ENCODE measurements at places on chromosomes 3 and 15. TPM values are rescaled to one million over a fixed set of nuclear protein-coding genes. Genes with fewer than 3 reads are reported as not detected.
A peak's percentile ranks its signal among the peaks of the same experiment; 100 is the strongest.

- no peak for DNase-seq
These were observed 74.1 kb downstream of the TRAK1 start for GRCh38 chr3:42165211-42165610.

DNA sequence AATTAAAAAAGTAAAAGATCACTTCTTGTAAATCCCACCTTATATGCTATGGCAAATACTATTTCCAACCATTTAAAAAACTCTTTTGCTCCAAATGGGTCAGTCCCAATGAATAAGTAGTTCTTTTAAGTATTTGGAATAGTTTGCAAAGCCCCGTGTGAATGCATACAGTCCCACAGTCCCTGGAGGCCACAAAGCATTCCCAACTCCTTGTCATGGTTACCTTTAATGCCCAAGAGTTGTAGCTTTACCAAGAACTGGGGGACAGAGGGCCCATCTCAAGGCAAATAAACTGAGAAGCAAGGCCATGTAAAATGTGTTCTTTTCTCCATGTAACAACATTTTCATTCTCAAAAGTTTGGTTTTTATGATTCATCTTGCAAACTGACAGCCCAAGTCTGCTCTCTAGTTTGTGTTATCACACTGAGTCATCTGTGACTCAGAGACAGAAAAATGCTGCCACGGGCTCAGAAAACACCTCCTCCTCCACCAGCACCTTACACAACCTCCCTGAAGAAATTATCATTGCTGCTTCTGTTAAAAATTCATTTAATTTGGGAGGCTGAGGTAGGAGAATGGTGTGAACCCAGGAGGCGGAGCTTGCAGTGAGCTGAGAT is 336.2 kb downstream of the ERC2 start:
- DNase-seq: no peak

GRCh38 chr3:133938770-133939462 is 43.2 kb upstream of the RAB6B start:
- no peak for DNase-seq

GRCh38 chr15:39079296-39079847 is 501.5 kb upstream of the THBS1 start:
- no peak for DNase-seq

Gene ARGFX
- total RNA-seq: not detected

Gene RTP3
- not detected for total RNA-seq

Gene TTLL13
- not detected for total RNA-seq

GRCh38 chr3:60555686-60556354 is 695.4 kb downstream of the FHIT start:
- DNase-seq: no peak

- peak; percentile 35 for DNase-seq
These were observed 50.8 kb downstream of the RAB11A start for GRCh38 chr15:65920121-65920520.

DNA sequence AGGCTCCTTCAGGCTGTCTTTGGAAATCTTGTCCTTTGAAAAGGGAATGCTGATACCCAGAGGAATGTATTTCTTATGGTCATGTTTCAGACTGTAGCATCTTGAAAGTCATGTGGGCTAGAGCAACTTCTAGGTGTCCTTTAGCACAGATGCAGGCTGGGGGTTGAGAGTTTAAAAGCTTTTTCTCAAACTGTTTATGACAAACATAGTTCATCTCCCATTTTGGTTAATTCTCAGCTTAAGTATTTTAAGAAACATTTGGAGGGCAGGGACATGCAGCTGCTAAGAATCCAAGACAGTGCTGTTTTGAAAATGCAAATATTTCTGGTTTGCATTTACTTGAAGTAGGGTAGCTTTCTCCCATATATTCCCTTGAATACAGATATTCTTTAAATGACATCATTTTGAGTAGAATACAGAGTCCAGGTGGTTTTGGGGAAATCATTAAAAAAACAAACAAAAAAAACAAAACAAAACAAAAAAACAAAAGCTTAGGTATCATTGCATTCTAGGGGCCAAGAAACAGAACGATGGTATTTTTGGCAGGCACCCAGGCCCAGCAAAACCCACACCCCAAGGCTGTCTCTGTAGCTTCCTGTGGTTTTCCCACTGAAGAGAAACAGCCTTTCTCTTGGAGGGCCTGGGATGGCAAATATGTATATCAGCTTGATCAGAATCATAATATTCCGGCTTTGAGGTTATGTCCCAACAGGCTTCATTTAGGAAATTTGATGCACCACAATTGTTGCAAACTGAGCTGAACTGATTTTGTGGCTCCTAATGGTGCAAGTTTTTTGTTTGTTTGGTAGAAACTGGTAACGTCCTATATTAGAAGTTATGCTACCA is 120.0 kb downstream of the ATG7 start:
- DNase-seq: no peak

Gene SPPL2A
- total RNA-seq: 130 TPM

Gene EXD1
- total RNA-seq: not detected

- DNase-seq: no peak
These were observed 250.4 kb upstream of the SLITRK3 start for GRCh38 chr3:165446555-165446954.

- no peak for DNase-seq
These were observed 4.5 kb downstream of the RNF168 start for GRCh38 chr3:196499061-196499460.

DNA sequence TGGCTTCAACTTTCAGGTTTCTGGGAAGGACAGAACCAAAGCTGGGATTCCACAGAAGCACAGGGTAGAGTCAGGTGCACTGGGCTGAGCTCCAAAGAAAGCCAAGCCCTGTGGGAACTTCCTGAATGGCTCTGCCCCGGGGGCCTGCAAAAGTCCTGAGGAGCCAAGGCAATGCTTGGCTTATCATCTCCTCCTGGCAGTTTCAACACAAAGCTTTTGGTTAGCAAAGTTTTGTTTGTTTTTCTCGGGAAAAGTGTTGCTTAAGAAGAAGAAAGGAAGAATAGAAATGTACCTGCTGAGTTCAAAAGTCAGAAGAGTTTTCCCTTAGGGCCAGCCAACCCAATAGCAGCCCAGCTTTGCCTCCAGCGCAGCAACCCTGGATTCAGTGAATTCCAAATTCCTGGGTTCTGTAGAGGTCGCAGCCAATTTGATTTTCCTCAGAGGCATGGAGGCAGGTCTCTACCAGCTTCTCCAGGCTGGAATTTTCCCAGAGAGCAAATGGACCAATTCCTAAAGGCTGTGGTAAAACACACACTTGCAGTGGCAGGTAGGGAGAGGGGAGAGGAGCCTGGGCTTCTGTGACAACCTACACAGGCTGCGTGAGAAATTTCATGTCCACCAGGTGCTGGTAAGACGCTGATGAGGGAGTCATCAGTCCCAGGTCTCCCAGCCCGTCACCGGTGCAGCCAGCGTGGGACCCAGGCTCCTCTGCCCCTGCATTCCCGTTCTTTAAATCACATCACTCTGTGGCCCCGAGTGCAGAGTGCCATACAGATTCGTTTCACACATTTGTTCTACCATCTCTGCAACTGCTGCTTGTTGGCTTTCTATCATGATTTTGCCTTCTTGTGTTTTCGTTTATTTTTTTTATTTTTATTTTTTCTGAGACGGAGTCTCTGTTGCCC is 54.3 kb upstream of the SNRPA1 start:
- no peak for DNase-seq

Gene IVD
- total RNA-seq: 63.0 TPM

DNA sequence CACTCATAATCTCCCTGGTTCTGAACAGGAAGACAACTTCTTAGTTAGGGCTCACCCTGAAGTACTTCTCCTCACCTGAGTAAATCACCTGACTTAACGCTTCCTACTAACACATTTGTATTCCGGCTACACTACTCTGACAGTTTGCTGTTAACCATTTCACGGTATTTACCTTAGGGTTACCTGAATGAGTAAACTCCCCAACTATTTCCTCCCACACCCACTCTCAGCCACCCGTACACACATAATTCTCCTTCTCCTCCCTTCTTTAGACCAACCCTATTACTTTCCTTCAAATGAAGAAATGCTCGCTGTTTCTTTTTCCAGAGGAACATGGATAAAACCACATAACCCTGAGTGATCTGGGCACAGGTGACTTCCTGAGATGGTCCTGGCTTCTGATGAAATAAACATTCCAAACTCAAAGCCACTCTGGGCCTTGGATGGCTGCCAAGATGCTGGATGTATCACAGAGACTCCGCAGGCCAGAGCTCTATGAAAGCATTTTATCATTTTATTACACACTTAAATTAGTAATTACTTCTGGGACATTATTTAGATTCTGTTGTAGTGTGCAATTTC is 183.6 kb upstream of the ATP11B start:
- DNase-seq: no peak

Gene CPNE9
- total RNA-seq: not detected

Gene ADGRG7
- total RNA-seq: 0.51 TPM

DNA sequence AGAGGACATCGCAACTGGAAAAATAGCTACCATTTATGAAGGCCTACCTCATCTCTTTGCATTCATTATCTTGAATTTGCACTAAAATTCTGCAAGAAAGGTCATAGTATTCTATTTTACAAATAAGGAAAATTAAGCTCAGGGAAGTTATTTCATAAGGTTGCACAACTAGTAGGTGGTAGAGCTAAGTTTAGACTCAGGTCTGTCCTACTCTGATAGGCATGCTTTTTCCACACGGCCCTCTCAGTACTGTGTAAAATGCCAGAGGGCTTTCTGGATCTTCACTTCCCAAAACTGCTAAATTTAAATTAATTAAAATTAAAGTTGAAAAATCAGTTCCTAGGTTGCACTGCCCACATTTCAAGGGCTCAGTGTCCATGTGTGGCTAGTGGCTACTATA is 18.3 kb downstream of the MAP2K1 start:
- DNase-seq: no peak

Gene KBTBD13
- total RNA-seq: 1.5 TPM

DNA sequence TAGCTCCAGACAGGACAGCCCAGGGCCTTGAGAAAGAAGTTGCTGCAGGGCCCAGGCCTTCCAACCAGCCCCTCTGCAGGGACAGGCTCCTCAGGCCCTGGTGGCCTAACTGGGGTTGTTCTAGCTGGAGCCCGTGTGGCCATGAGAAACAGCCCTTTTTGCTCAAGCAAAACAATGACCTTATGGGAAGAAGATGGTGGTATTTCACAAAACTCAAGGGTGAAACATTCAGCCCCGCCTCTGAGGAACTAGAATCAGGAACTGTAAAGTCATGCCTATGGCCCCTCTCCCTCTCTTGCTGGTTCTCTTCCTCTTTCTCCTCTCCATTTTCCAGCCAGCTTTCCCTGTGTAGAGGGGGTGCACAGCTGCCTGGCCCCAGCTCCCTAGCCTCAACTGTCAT is 273.3 kb downstream of the RPLP1 start:
- DNase-seq: no peak

DNA sequence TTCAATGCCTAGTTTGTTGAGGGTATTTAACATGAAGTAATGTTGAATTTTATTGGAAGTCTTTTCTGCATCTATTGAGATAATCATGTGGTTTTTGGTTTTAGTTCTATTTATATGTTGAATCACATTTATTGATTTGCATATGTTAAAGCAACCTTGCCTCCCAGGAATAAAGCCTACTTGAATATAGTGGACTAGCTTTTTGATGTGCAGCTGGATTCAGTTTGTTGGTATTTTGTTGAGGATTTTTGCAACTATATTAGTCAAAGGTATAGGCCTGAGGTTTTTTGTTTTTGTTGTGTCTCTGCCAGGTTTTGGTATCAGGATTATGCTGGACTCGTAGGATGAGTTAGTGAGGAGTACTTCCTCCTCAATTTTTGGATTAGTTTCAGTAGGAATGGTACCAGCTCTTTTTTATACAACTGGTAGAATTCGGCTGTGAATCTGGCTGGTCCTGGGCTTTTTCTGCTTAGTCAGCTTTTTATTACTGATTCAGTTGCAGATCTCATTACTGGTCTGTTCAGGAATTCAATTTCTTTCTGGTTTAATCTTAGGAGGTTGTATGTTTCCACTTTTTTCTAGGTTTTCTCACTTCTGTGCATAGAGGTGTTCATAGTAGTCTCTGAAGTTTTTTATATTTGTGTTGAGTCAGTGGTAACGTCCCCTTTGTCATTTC is 209.8 kb upstream of the RBMS3 start:
- DNase-seq: no peak

GRCh38 chr15:25504307-25504706 is 65.5 kb upstream of the UBE3A start:
- DNase-seq: no peak

- no peak for DNase-seq
These were observed 18.7 kb downstream of the TNFAIP8L3 start for GRCh38 chr15:51075826-51076523.

GRCh38 chr3:170593634-170594033 is 7.8 kb upstream of the SLC7A14 start:
- no peak for DNase-seq

Gene SLC7A14
- not detected for total RNA-seq

Gene EBLN2
- 7.8 TPM for total RNA-seq

Gene OXSR1
- total RNA-seq: 38.9 TPM

GRCh38 chr3:42552830-42553229 is 28.9 kb downstream of the SEC22C start:
- DNase-seq: no peak

- no peak for DNase-seq
These were observed 363.5 kb downstream of the FOXP1 start for GRCh38 chr3:71219744-71220638.

DNA sequence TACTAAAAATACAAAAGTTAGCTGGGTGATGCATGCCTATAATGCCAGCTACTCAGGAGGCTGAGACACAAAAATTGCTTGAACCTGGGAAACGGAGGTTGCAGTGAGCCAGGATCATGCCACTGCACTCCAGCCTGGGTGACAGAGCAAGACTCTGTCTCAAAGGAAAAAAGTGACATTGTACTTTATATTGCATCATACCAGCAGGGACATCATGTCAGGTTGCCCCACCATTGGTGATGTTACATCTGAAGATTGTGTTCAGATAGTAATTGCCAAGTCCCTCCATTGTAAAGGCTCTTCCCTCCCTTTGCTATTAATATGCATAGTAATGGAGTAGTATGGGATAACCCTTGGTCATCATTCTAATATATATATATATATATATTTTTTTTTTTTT is 44.8 kb downstream of the FOXL2 start:
- DNase-seq: no peak

GRCh38 chr3:2735392-2735894 is 374.7 kb downstream of the IL5RA start:
- DNase-seq: no peak

DNA sequence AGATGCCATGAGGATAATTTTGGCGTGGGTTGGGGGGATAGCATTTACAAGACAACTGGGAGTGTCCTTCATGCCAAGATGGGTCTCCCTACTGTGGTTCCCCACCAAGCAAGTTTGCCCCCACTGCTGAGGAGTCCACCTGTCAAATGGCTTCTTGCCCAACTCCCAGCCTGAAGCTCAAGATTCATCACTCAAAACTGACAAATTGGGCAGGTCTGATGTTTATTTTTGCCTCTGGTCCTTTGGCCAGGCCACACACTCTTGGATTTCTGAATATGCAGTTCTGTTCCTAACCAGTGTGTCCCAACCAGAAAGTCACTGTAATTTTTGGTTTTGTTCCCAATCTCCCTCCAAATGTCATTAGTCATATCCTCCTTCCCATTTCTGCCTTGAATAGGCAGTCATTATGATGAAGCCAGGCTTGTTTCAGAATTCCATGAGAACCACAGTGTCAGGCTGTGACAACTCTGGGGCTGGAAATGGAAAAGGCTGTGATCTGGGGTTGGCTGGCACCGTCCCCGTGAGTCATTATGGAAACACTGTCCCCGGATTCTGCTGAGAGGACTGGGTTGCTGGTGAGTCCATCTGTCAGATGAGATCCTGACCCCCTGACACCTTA is 29.3 kb upstream of the MEF2A start:
- peak; percentile 91 for DNase-seq

Gene SLC38A3
- total RNA-seq: 1.4 TPM

Gene MYO5A
- total RNA-seq: 42.1 TPM
